ENCODE measurements at places on chromosomes 1 and 21. TPM values are rescaled to one million over a fixed set of nuclear protein-coding genes. Genes with fewer than 3 reads are reported as not detected.
A peak's percentile ranks its signal among the peaks of the same experiment; 100 is the strongest.

DNA sequence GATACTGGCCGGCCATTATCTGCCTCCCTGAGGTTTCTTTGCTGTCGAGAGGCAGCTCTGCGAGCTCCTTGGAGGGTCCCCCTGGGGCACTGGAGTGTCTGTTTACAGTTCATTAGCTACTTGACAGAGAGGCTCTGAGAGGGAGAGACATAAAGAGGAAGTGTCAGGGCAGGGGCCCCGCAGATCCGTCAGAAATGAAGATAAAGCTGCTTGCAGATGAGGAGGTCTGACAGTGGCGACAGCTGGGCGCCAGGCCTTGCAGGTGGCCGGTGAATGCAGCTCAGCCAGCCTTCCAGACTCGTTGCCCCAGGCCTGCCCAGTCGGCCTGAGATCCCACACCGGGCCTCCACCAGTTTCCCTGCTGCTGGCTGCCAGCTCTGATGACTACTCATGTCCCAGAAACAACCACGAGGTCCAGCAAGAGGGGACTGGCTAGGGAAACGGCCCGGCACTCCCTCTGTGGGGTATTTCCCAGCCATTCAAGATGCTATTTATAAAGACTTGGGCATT is 84.7 kb downstream of the DISP3 start:
- no peak for DNase-seq

TMCC2 gene
- total RNA-seq, result 24.0 TPM

ASAP3 gene
- not detected for total RNA-seq

- no peak for DNase-seq
Observed at GRCh38 chr1:193211539-193211938, 25.1 kb upstream of the B3GALT2 start.

PROK1 gene
- total RNA-seq, result not detected

DNA sequence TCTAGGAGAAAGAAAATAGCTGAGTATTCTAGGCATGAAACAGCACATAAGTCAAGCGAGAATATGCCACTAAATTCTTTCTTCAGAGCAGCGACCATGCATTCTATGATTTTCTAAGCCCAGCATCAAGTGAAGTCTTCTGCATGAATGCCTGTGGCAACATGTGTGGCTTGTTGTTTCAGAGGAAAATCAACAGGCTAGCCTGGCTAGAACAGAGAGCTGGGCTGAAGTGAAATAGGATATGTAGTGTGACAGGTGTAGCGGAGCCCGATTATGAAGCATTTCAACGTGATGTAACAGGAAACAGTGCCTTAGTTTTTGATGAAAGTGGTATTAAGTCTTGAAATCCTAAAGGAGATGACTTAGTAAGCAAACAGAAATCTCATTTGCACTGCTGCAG is 7.0 kb downstream of the CSDE1 start:
- DNase-seq, result no peak

DNA sequence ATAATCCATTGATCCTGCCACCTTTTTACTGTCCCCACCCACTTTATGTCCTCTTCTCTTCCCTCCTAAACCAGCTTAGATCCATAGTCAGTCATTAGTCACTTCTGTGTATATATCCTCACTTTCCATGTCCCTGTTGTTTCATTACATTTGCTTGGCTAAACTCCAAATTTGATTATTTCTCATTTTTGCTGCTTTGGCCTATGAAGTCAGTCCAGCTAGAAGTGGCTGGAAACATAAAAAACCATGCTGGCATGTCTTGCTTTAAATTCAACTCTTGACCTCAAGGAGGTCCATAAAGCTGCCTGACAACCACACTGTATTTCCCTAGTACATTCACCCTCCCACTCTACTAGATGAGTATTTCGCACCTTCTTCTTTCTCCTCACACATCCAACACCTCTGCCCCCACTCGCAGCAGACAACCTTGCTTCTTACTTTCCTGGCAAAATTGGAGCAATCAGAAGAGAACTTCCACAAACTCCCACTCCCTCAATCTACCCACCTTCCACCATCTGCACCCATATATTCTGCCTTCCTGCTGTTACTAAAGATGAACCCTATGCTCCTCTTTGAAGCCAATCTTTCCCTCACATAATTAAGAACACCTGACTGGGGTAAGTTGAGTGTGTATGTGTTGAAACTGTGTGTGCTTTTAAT is 72.1 kb downstream of the ZNF648 start:
- DNase-seq, result no peak

GRCh38 chr1:162020150-162020549 is 3.5 kb downstream of the OLFML2B start:
- no peak for DNase-seq

DNA sequence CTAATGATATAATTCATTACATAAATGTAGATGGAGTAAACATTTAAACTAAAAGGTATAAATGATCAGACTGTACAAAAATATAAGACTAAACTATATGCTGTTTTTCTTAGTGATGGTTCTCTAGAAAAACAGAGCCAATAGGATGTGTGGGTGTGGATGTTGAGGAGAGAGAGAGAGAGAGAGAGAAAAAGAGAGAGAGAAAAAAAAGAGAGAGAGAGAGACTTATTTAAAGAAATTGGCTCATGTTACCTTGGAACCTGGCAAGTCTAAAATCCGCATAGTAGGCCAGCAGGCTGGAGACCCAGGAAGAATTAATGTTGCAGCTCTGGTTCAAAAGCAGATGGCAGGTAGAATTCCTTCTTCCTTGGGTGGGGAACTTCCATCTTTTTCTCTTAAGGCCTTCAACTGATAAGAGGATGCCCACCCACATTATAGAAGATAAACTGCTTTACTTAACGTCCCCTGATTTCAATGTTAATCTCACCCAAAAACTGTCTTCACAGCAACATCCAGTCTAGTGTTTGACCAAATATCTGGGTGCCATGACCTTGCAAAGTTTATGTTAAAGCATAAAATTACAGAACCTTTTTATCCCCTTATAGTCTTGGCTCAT is 74.3 kb upstream of the KCNJ15 start:
- no peak for DNase-seq

DNA sequence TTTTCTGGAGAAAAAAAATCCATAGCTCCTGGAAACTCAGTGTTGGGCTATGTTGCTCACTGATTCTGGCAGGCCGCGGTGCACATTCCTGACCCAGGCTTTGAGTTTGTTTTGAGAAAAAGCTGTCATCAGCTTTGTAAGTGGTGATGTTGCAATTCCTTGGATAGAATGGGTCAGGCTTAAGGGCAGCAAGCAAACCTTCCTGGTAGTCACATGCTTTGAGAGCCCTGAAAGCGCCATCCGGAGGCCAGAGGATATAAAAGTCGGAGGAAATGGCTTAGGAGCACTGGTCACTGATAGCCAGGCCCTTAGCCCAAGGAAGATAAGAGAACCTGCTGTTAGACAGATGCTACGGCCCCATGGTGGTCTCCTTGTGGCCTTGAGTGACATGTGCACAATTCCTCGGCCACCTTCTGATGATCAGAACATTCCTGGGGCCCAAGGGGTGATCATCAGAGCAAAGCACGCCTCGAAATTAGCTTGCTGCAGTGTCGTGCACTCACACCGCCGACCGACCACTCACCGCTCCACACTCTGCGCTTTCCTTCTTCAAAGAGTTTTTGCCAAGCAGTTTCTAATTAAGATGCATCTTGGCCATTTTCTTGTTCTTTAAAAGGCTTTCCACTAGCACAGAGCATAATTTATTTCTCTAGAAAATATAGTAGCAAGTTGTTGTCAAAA is 78.6 kb downstream of the MAN1C1 start:
- no peak for DNase-seq

LYST gene
- 68.8 TPM for total RNA-seq

PLEKHG5 gene
- total RNA-seq, result 0.81 TPM

SPRR2A gene
- total RNA-seq, result not detected

LINGO4 gene
- total RNA-seq, result not detected

DNA sequence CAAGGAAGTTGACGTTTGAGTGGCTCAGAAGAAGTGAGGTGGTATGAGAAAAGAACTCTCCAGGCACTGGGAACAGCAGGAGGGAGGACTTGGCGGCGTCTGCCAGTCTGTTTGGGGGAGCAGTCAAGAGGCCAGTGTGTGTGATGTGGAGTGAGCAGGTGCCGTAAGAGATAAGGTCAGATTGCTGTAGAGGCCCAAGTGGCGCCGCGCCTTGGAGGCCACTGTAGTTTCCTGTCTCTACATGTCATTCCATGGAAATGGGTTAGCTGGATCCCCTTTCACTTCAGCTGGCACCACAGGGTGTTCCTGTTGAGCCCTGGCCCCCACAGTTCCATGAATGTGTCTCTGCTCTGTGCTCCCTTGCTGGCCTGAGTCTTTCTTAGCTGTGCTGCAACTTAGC is 35.5 kb upstream of the PTPRF start:
- DNase-seq, result no peak

DNA sequence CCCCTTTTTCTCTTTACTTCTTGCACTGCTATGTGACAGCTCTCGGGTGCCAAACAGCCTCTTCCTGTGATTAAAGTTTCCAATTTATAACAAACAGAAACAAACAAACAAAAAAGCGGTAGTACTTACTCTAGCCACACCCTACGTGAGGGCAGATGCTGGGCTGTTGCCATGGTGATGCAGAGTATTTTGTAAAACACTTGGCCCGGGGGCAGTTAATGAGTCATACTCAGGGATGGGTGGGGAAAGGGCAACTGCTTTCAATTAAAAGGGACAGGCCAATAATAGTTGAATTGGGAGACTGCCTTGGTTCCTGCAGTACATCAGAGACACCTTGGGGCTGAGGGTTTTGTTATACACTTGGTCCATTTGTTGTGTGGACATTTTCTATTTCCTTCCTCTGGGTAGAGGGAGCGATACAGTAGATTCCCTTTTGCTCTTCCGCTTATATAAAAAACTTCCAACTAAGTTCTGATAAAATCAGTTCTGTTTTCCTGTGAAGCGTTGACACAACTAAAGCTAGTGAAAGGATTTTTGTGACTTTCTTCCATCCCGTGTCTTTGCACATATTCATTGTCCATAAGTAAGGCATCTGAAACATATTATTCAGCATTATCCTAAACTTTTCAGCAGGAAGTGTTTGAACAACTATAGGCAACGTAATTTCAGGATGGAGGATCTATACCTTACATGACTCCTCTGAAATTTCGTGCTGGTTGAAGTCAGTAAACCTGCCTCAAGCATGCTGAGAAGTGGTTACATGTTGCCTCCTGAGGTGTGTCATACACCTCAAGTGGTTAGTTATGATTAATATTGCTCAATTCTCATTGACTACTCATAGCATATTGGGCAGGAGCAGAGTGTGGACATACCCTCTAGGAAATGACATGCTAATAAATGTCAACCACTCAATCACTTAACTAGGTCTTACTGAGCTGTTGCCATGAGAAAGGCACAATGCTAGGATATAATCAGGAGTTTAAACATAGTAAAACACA is 36.7 kb upstream of the THEM4 start:
- DNase-seq, result peak; percentile 79

DNA sequence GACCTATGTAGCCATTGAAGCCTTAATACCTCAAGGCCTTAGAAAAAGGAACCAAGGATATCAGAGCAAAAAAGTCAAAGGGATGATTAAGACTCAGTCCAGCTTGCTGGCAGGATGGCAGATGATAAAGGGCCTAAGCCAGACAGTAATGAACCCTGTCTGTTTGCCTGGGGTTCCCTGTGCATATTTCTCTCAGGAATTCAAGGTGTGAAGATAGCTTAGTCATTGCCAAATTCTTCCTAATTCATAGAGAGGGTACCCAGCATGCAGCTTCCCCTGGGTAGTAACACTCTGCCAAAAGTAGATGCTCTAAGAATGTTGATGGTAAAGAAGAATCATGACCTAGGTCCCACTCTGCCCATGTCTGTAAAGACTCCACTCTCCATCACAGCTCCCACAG is 210.6 kb upstream of the COA6 start:
- DNase-seq, result no peak

DNA sequence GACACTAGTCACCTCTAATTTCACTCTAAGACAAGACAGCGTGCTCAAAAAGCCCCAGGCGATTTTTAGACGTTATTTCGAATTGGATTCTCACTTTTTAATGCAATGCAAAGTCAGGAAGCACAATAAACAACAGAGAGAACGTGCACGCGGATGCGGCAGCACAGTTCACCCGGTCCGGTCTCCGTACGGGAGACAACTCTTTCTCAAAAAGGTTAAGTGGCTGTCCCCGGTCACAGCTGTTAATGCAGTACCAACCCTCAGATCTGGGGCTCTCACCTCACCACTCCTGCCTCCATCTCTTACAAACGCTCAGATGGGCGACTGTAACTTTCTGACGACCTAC is 1.2 kb downstream of the HP1BP3 start:
- DNase-seq, result peak; percentile 62

DNA sequence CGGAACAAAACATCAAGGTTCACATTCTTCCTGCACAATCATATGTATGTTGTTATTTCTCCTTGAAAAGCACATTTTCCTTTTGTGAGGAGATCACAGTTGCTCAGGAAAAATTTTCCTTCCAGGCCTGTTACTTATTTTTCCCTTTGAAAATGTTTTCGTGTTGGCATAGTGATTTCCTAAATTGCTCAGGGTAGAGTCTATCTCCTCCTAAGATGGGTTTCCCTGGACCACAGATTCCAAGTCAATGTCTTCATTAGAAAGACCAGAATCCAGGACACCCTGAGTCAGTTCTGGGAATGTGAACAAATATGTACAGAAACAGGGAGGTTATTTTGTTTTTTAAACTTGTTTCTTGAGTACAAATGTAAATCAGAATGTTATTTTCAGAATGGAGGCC is 94.3 kb upstream of the C1orf105 start:
- DNase-seq, result no peak

- DNase-seq, result no peak
Observed at GRCh38 chr1:207605444-207606361, 39.2 kb upstream of the CR1L start.

TMEM240 gene
- 1.6 TPM for total RNA-seq

DNA sequence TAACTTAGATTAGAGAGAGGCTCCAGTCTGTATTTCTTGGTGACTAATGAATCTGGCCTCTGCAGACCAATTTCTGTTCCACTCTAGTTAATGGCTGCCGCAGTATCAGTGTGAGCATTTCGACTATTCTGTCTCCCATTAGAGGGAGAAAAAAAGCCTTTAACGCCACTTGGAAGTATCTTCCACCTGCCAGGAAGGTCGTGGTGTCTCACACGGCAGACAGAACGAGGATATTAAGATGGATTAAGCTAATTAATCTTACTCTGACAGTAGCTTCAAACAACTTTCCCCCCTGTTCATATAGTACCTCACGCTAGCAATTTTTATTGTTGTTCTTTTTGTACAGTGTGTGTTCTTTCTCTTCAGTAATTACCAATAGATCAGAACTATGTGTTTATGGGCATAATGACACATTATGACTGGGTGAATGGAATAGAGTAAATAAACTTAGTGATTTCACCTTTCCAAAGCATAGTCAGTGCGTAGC is 153.8 kb downstream of the ADGRL2 start:
- DNase-seq, result no peak
